ENCODE measurements at places on chromosomes 3 and 15. TPM values are rescaled to one million over a fixed set of nuclear protein-coding genes. Genes with fewer than 3 reads are reported as not detected.

HRG gene
- total RNA-seq = not detected

CCR4 gene
- total RNA-seq = 2.9 TPM

FANCD2OS gene
- total RNA-seq = not detected

- no peak overlapping the region for H3K27ac ChIP-seq
- no peak overlapping the region for H3K4me3 ChIP-seq
- no peaks in the 10 kb centered on the region for H3K27me3 ChIP-seq
Observed at GRCh38 chr15:27293607-27294006, 322.6 kb downstream of the GABRG3 start.

DNA sequence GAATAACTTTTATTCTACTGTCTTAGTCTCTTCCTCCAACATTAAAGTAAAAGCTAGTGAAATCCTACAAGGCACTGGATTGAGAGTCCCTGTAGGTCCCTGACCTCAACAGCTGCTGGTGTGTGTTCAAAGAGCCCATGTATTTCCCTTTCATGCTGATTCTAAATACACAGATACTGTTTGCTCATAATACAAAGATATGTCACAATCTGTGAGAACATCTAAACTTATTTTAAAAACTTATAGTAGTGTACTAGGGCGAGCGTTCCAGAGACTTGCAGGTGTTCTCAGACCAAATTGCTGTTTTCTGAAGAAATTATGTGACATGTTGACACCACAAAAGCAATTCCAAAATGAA is 145.9 kb upstream of the LIPC start:
- H3K4me1 ChIP-seq = peaks cover 13% of the 10 kb centered on the region
- H3K36me3 ChIP-seq = no peaks in the 10 kb centered on the region
- H3K4me3 ChIP-seq = no peak overlapping the region
- H3K27me3 ChIP-seq = peaks cover 4% of the 10 kb centered on the region
- no peak for DNase-seq

DNA sequence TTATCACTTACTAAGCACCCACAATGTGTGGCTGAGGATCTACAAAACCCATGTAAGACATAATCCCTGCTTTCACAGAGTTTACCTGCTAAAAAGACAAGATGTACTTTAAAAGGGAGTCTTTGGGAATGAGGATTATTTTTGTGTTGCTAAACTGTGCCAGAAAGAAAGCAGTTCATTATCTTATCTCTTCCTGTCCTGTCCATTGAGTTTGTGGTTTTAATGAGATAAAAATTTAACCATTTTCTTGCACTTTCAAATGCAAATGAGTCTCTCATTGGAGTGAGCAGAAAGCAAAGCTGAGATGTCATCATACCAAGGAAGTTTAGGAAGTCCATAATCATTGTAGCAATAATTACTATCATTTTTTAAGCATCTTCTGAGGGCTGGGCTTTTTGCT is 231.2 kb upstream of the ADAMTS9 start:
- H3K27me3 ChIP-seq = no peaks in the 10 kb centered on the region
- no peak overlapping the region for H3K4me3 ChIP-seq
- DNase-seq = no peak
- no peaks in the 10 kb centered on the region for H3K36me3 ChIP-seq
- H3K27ac ChIP-seq = no peak overlapping the region
- H3K4me1 ChIP-seq = no peaks in the 10 kb centered on the region

- H3K27me3 ChIP-seq = no peaks in the 10 kb centered on the region
- DNase-seq = no peak
- H3K27ac ChIP-seq = no peak overlapping the region
- H3K4me1 ChIP-seq = peaks cover 13% of the 10 kb centered on the region
Observed at GRCh38 chr3:67635257-67635656, 19.2 kb downstream of the SUCLG2 start.

GRCh38 chr3:188282871-188283270 is 128.9 kb downstream of the LPP start:
- H3K36me3 ChIP-seq = peaks cover 4% of the 10 kb centered on the region
- H3K27ac ChIP-seq = no peak overlapping the region
- no peak for DNase-seq
- H3K27me3 ChIP-seq = no peaks in the 10 kb centered on the region
- no peak overlapping the region for H3K4me3 ChIP-seq
- peaks cover 30% of the 10 kb centered on the region for H3K4me1 ChIP-seq

DNA sequence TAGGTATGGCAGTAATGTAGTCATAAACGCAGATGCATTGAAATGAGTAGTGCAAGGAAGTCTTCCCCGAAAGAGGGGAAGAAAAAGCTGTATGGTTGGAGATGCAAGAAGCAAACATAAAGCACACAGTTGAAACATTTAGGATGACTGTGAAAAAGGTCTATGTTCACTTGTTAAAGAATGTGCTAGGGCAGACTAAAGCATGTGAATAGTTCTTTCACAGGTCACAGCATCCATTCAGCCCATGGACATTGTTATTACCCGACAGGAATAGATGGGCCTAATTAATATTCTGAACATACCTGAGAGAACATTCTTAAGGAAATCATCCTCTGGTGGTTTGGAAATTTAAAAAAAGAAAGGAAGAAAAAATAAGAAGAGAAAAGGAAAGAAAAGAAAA is 595.2 kb downstream of the ZIC1 start:
- H3K4me3 ChIP-seq = no peak overlapping the region
- no peaks in the 10 kb centered on the region for H3K27me3 ChIP-seq
- no peaks in the 10 kb centered on the region for H3K36me3 ChIP-seq
- H3K27ac ChIP-seq = no peak overlapping the region

DNA sequence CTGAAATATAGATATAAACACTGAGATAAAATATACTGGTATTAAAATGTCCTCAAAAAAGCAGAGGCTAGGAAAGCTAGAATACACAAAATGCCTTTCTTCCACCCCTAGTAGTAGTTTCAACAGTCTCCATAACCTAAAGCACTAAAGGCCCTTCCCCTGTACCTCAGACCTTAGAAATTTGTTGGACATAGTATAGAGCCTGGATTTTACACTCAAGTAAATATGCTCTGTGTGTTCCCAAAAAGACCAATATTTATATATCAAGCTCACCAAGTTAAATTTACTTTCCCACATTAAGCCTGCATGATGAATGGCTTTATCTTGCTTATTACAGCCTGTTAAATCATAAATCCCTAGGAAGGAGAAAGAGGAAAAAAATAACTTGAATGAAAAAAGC is 378.7 kb upstream of the AZI2 start:
- H3K36me3 ChIP-seq = no peaks in the 10 kb centered on the region
- no peak for DNase-seq
- H3K27me3 ChIP-seq = no peaks in the 10 kb centered on the region
- no peaks in the 10 kb centered on the region for H3K4me1 ChIP-seq
- H3K27ac ChIP-seq = no peak overlapping the region
- H3K4me3 ChIP-seq = no peak overlapping the region

- H3K27ac ChIP-seq = peak overlapping the region; percentile 68
- H3K4me3 ChIP-seq = no peak overlapping the region
- peaks cover 4% of the 10 kb centered on the region for H3K36me3 ChIP-seq
- peak; percentile 68 for DNase-seq
- H3K27me3 ChIP-seq = no peaks in the 10 kb centered on the region
Observed at GRCh38 chr15:40787344-40787841, 17.6 kb downstream of the C15orf62 start.

Data from activated CD8-positive, alpha-beta T cell treated with anti-CD3 and anti-CD28 coated beads, Interleukin-2, amount 10 ng/mL, durations not matched to agents 7 days and 5 days (primary cell).